Activated CD4-positive, alpha-beta T cell treated with anti-CD3 and anti-CD28 coated beads for 4 hours (primary cell): ENCODE measurements at places on chromosomes 7 and 10.

DNA sequence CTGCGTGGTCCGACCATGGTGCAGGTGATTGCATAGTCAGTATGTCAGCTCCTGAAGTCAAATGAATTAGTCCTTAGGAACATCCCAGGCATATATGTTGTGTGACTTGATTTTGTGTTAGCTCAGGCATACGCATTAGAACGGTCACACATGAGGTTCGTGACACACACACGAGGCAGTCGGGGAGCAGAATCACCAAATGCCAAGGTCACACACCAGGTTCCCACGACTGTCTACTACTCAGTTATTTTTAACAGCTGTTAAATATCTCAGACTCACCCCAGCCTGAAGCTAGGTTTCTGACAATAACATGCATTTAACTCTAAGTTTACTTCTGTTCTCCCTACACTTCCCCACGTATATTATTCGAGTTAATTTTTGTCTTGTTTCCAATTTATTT lies 54.8 kb downstream of the DYNC2I1 start:
- no peak for DNase-seq

GRCh38 chr10:112330607-112331160 lies 43.2 kb upstream of the ACSL5 start:
- no peak for DNase-seq

GRCh38 chr7:54538122-54538521 lies 4.1 kb upstream of the VSTM2A start:
- no peak for DNase-seq

DNA sequence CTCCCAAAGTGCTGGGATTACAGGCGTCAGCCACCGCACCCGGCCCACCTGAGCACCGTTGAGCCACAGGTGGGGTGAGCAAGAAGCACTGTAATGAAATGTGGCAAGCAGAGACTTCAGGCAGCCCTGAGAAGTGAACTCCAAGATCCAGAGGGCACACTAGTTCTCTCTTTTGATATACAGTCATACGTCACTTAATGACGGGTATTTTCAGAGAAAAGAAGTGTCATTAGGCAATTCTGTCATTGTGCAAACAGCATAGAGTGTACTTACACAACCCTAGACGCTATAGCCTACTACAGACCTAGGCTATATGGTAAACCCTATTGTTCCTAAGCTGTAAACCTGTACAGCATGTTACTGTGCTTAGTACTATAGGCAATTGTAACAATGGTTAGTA lies 7.9 kb downstream of the PANK1 start:
- DNase-seq = no peak

DNA sequence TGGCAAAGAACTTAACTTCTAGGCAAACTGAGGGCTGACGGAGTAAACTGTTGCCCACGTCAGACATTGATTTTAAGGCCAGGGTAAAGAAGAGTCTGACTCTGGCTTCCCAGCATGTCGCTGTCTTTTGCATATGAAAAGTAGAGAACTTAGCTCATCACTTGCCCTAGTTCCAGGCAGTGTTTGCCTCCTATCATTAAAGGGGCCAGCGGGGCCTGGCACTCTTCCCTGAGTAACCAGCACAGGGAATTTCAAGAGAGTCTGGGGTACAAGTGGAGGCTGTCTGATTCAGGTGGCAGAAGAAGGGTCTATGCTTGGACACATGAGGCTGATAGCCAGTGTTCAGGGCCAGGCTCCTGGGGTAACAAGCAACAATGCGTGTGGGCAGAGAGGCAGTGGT lies 4.8 kb downstream of the DENND2A start:
- DNase-seq = no peak

DNA sequence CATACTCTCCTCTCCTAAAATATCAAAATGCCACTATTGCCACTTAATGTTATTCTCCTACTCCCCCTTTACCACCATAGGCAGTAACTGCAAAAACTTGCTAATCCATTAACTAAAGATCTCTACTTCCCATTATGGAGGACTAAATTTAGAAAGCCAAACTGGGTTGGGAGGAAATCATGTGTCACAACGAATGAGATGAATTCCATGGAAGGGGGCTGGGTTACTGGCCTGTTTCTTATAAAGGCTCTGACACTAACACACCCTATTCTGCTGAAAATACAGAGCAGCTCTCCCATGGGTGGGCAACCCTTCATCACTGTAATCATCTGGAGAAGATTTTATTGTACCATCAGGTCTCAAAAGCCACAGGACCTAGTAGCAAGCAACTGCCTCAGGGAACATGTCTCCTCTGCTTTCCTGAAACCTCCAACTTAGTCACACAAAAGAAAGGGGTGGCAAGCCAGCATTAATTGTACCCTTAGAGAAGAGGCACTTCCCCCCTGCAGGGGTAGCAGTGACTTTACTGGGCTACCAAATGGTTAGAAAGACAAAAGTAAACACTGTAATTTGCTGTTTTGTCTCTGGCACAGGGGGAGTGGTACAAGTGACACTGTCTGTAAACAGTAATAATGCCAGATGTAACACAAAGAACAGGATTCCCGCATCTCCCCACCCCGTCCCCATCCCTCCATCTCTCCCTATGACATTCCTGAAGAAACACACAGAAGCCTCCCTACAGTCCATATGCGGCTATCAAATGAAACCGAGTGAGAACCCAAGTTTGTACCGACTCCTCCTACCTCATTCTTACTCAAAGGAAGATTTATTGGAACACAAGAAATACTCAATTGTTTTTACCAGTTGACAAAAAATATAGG lies 81.6 kb downstream of the ARMH3 start:
- no peak for DNase-seq

- DNase-seq = no peak
Measured at GRCh38 chr7:594212-594913, 74.7 kb upstream of the PDGFA start.

GRCh38 chr7:81248420-81248819 lies 329.6 kb upstream of the SEMA3C start:
- no peak for DNase-seq

DNA sequence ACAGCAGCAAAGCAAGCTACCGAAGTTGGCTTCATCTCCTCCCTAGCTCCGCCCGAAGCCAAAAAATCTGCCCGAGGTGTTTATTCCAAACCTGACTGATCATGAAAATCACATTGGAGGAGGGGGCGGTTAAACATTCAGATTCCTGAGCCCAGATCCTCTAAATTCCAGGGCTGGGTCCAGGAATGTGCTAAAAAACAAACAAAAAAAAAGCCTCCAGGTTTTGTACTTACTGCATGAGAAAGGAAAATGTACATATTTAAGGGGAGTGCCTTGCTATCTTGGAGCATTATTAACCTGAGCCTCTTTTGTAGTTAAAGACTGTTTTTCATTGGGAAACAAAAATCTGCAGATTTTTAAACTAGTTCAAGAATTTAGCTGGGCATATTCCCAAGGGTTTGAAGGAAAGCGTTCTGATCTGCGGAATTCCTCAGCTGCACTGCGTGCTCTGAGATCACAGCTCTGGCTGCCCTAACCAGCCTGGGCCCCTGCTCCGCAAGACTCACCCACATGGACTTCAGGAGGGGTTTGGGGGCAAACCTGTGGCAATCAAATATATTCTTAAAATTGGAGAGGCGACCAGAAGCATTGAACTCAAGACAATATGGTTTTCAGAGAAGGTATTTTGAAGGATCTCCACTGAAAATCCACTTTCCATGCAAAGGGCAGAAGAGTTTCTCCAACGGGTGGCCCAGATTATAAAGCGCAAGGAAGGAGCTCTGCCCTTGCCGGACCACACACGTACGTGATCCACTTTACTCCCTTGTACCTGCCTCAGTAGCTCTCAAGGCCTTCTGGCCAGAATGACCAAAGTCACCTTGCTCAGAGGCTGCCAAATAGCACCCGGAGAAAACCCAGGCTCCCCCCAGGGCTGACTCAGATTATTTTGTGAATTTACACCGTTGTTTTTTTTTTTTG lies 10.0 kb upstream of the TNS3 start:
- no peak for DNase-seq

DNA sequence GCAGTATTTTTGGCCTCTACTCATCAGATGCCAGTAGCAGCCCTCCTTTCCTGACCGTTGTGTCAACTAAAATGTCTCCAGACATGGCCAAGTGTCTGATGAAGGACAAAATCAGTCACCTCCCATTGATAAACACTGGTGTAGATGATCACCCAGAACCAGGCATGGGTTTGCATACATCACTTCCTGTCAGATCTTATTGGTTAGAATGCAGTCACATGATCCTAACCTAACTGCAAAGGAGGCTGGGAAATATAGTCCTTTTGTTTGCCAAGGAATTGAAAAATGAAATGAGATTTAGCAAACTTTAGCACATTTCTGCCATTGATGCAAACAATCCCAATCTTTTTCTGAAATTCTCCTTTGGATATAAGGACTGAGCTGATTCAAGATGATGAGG lies 141.4 kb downstream of the BUB3 start:
- no peak for DNase-seq

DNA sequence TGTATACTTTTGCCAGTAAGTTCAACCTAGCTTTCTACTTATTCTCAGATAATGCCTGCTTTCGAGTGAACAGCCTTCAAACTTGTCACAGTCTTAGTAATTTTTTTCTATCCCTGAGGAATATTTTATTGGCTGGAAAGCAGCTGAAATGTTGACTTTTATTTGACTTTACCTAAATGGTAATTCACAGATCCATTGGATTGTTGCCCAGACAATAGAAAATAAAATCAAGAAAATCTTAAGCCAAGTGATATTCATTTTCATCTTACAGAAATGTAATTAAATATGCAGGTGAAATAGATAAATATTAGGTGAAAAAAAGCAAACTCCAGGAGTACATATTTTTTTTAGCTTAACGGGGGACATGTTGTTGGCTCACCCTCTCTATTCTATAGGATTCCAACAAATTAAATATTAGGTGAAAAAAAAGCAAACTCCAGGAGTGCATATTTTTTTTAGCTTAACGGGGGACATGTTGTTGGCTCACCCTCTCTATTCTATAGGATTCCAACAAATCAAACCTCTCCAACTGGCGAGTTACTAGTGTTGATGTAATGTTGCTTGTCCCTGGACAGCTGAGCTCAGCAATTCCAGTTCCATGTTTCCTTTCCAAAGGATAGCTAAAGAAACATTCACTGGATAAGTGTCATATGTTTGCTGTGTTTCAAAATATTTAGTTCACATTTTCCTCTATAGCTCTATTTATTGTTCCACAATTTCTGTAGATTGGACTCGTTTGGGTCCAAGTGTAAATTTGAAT lies 4.2 kb downstream of the TMEM26 start:
- no peak for DNase-seq

- DNase-seq = no peak
Measured at GRCh38 chr7:151951672-151952338, 4.4 kb upstream of the GALNTL5 start.

DNA sequence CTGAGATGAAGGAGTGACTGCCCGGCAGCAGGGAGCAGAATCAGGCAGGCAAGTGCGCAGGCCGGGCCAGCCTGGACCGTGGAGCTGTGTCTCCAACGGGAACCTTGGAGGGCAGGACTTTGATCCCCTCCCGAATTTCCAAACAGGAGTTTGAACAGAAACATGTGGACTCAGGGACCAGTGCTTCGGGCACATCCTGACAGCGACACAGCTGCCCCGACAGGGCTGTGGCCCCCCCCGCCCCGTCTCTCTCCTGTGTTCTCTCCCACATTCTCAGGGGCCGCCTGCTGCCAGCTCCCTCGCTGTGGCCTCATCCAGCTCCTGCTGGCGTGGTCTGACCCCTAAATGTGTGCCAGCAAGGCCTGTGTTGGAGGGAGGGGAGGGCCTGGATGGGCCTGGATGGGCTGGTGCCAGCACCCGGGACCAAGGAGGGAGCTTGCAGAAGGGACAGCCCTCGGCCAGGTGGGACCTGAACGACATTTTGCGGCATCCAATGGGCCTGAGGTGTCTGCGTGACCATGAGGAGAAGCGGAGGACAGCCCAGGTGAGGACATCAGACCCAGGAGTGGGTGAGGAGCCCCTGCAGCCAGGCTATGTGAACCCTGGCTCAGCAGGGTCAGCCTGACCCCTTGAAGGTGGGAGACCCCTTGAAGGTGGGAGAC lies 222.9 kb downstream of the DNAJB6 start:
- no peak for DNase-seq

- no peak for DNase-seq
Measured at GRCh38 chr7:25496476-25497368, 268.4 kb upstream of the NPVF start.
